Activated CD4-positive, alpha-beta T cell treated with anti-CD3 and anti-CD28 coated beads, Interleukin-2, amount 50 U/mL, for 16 hours (primary cell): ENCODE measurements at places on chromosomes 2 and 18.

DNA sequence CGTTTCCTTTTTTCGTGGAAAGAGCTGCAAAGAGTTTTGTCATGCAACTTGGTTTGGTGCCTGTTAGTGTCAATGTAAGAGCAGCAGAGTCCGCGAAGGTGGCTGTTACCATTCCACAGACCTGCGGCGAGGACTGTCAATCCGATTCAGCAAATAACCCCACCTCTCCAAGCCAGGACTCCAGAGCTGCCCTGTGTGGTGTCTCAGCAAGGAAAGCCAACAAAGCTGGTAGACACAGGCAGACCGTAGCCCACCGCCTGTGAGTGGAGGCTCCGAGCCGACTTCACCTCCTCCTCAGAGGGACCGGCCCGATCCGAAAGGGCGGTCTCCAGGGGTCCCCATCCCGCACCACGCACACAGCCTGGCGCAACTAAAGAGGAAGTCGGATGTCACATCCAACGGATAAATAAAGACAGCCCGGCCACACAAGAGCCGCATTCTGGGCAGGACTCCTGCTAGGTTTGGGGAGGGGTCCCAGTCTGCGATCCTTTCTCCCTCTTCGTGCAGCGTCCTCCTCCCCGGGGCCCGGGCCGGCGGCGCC, 819 bp downstream of the ANKRD44 start:
- peak; percentile 64 for DNase-seq

DNA sequence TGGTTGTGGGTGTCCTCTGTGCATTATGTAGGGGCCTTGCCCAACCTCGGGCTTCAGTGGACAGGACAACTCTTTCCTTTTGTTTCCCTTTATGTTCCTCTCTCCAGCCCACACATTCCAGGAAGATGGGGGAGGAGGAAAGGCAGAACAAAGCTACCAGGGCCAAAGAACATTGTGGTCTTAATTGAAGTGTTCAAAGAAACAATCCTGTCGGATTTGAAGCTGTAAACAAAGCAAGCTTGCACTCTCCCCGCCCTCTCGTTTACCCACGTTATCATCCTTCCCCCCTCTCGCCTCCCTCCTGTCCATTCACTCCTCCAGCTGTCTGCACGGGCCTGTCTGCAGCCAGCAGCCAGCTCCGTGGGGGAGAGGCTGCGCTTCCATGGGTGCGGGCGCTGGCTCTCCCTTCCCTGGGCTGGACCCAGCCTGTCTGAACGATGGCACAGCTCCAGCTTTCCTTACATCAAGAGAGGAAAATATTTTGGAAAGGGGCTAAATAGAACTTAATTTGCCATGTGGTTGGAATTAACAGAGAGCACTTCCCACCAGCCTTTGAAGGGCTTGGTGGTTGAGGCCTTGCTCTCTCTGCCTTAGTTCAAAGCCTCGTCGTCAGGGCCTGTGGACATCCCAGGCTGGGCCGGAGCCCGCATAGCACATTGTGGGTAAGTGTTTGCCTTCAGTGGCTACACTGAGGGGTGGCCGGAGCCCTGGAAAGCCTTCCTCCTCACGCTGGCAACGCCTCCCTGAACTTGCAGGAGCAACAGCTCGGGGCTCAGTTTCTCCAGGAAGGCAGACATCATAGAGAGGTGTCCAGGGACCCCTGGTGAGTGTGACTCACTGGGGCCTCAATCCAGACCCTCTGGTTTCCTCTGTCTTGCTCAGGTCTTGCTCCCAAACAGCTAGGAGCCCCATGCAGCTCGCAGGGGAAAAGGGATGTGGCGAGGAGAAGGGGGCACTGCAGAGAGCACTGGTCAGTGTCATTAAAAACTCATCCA, 60.6 kb upstream of the HS6ST1 start:
- no peak for DNase-seq

DNA sequence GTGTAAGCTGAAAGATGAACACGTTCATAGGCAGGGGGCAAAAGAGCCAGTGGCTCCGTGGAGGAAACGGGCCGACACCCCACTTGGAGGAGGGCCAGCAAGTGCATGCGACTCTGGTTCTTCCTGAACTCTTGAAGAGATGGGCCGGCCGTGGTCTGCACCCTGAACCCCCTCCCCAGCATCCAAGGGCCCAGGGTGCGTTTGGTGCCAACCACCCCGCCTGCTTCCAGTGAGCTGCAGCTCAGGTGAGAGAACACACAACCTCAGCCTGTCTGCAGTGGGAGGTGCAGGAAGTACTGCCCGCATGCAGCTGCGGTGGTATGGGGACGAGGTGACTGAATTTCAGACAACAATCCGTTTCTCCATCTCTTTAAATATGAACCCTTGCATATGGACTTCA, 58.9 kb downstream of the ADNP2 start:
- DNase-seq, result no peak

DNA sequence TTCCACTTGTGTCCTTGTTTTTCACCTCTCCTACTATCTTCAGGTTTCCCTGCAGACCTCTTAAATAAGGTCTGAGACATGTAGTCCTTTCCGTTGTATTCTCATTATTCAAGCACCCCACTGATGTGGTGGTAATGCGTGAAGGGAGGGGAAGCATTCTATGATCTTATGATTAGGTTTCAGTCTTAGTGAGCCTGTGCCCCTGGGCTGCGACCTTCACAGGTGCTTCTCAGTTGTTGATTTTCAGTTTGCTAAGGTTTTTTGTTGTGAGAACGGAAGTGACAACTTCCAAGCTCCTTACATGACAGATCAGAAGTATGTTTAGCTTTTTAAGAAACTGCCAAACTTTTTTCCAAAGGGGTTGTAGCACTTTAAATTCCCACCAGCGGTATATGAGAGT, 41.3 kb downstream of the VPS54 start:
- peak; percentile 72 for DNase-seq

GRCh38 chr2:68110102-68110501, 47.3 kb upstream of the C1D start:
- no peak for DNase-seq

DNA sequence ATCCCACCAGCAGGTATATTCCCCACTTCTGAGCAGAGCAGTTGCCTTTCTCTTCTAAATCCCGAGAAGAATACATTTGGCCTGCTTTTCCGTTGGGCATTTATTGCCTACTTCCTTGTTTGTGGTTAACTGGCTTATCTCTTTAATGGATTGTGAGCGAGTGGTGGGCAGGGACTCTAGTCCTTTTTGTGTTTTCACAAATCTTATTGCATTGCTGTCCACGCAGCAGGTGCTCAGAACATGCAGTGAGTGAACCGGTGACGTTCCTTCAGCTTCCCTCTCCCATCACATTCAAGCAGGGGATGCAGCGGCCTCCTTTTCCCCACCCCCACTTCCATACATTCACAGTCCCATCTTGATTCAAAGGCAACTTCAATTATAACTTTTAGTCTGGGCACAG, 28.9 kb upstream of the GAREM2 start:
- DNase-seq, result no peak

DNA sequence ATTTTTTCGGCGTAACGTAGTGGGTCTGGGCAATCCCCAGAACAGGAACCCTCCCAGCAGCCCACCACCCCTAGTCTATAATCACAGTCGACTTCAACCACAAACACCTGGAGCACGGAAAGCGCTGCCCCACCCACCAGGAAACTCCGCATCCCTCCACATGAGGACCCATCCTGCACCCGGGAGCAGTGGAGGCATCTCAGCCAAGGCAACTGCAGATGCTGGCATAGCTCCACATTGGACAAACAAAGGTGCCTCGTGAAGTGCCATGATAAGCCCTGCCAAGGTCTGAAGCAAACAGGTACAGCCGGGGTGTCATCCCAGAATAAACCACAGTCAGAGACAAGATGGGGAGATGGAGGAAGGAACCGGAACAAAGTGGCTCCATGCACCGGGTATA, 24.3 kb upstream of the COPS8 start:
- no peak for DNase-seq

DNA sequence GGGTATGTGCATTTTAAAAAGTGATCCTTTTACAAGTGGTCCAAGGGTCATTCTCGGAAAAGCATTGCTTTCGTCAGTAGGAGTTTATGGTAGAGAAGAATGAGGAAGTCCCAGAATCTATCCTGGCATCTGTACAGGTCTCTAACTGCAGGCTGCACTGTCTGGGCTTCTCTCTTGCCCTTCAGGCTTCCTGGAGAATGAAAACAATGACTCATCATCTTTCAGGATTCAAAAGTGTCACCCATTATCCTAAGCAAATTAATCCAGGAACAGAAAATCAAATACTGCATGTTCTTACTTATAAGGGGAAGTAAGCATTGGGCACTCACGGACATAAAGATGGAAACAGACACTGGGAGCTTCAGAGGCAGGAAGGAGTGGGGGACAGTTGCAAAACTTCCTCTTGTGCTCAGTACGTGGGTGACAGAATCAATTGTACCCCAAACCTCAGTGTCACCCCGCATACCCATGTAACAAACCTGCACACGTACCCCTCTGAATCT, 60.2 kb upstream of the TXNDC2 start:
- no peak for DNase-seq

DNA sequence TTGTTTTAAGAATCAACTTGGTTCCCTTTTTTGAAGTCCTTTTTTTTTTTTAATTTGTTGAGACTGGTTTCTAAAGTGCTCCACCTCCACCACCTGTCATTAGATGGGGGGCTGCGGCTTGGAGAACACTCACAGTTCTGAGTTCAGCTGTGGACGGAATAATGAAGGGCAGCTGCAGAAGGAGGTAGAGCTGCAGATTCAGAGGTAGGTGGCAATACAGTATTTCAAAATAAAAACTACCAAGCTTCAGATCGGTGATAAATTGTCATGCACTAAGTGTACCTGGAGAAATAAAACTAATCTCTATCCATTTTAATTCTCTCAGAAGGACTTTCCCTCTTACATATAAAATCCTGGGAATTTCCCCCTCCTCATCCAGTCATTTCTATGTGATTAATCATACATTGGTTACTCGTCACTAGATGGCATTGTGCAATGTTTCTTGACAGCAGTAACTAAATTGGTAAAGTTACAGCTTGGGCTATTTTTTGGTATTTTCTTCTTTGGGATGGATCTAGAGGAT, 81.1 kb upstream of the SLC39A10 start:
- DNase-seq, result peak; percentile 53

- no peak for DNase-seq
Measured at GRCh38 chr2:42965196-42965595, 172.8 kb upstream of the HAAO start.

DNA sequence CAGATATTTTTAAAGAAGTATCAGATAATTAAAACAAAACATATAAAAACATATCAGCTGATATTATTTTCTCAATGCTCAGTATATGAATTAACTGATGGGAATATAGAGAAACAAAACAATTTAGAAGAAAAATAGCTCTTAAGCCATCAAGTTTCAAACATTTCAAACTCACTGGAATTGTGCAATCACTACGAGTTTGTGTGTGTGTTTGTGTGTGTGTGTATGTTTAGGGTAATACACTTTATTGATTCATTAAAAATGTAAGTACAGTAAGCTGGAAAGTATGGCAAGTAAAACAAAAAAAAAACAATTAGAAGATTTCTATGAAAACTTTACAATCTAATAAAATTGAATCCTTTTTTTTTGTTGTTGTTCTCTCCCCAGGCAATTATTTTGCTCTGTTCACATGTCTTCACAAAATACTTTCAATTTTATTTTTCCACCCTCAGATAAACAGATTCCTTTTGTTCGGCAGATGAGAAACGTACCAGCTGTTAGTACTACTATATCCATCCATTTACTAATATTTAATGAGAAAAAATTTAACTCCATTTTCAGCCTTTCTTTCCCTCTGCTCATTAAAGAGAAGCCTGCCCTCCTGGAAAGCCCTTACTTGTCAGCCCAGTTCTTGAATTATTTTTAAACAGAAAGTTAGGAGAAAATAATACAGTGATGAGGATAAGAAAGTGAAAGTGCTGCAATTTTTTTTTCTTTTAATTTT, 87.6 kb downstream of the SLC8A1 start:
- no peak for DNase-seq

- DNase-seq, result peak; percentile 84
Measured at GRCh38 chr2:174634130-174635014, 36.8 kb upstream of the WIPF1 start.

- no peak for DNase-seq
Measured at GRCh38 chr18:62937065-62937464, 221.7 kb downstream of the PHLPP1 start.

DNA sequence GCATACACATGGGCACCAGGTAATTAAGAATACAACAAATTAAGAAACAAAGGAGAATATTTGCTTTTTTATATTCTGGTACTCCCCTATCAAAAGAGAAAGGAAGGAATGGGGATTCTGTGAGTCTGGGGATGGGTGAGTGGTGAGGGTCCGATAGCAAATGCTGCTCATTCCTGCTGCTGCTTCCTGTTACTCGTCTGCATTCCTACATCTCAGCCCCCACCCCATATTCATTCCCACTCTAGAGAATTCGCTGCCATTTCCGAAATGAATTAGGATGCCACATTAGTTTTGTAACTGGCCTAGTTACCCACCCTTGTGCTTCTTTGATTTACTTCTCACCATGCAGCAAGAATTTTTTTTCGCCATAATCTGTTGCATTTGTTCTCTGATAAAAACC, 1905.3 kb upstream of the PIK3C3 start:
- DNase-seq, result no peak

DNA sequence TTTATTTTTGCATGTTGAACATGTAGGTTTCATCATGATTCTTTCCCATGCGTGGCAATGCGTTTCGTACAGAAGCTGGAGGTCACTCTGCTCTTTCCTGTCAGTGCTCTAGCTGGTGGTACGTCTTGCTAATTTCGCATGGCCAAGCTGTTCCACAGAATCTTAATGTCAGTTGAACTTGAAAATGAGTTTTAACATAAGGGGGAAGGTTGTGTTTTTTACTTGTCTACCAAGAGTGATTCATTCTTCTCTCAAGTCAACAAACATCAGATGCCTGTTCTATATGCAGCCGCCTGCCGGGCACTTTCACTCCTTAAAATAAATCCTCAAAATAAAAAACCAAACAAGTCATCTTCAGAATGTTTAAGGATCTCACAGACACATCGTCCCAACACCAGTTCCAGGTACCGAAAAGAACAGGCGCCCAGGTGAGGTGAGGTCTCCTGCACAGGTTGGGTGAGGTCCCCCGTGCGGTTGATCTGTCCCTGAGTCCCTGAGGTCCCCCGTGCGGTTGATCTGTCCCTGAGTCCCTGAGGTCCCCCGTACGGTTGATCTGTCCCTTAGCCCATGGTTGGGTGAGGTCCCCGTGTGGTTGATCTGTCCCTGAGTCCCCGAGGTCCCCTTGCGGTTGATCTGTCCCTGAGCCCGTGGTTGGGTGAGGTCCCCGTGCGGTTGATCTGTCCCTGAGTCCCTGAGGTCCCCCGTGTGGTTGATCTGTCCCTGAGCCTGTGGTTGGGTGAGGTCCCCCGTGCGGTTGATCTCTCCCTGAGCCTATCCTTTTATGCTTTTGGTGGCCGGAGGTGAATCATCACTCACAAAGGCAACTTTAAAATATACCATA, 57.0 kb upstream of the KCNG2 start:
- DNase-seq, result no peak

- no peak for DNase-seq
Measured at GRCh38 chr18:77052983-77053309, 79.6 kb downstream of the MBP start.

DNA sequence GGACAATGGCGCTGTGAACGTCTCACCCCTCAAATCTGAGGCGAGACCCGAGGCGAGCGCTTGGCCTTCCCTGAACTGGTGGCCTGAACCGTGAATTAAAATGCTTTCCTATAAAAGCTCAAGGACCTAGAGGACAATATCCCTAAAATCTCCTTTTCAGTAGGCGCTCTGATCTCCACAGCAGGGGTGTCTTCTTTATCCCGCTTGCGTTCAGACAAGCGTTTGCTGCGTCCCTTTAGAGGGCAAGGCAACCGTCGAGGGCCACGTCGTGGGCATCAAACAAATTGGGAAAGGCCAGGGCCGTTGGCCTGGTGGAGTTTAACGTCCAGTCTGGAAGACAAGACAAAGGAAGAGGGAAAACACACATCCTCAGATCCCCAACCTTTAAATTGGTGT, 1.3 kb upstream of the RAX start:
- no peak for DNase-seq
